ENCODE measurements at places on chromosomes 6 and 20.
A peak's percentile ranks its signal among the peaks of the same experiment; 100 is the strongest.

DNA sequence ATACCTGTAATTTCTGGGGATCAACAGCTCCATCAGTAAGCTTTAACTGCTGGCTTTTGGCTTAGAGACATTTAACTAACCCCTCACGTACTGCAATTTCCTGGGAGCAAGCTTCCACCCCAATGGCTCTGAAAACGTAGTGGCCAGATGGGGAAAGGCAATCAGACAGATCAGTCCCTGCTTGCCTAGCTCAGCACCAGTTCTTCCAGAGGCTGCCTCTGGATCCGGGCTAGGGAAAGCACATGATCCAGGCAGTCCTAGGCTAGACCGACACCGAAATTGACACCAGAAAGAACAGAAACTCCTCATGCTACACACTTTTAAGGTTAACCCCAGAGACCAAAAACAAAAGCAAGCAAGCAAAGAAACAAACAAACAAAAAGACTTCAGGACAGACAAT, 13.3 kb downstream of the PREP start:
- no peaks in the 10 kb centered on the region for H3K36me3 ChIP-seq
- DNase-seq: no peak
- H3K4me3 ChIP-seq: no peak overlapping the region
- H3K27ac ChIP-seq: no peak overlapping the region
- H3K4me1 ChIP-seq: no peaks in the 10 kb centered on the region

GRCh38 chr6:160428818-160429619, 80.8 kb downstream of the SLC22A3 start:
- H3K4me1 ChIP-seq: peaks cover 8% of the 10 kb centered on the region
- H3K4me3 ChIP-seq: no peak overlapping the region
- no peaks in the 10 kb centered on the region for H3K36me3 ChIP-seq
- DNase-seq: no peak
- no peak overlapping the region for H3K27ac ChIP-seq

GRCh38 chr6:156250593-156250992, 526.6 kb upstream of the ARID1B start:
- DNase-seq: no peak
- H3K4me1 ChIP-seq: no peaks in the 10 kb centered on the region
- H3K27me3 ChIP-seq: no peaks in the 10 kb centered on the region
- no peaks in the 10 kb centered on the region for H3K36me3 ChIP-seq
- H3K27ac ChIP-seq: no peak overlapping the region

GRCh38 chr20:61661025-61661424, 404.7 kb downstream of the TAF4 start:
- no peaks in the 10 kb centered on the region for H3K27me3 ChIP-seq
- H3K36me3 ChIP-seq: no peaks in the 10 kb centered on the region
- no peaks in the 10 kb centered on the region for H3K4me1 ChIP-seq

DNA sequence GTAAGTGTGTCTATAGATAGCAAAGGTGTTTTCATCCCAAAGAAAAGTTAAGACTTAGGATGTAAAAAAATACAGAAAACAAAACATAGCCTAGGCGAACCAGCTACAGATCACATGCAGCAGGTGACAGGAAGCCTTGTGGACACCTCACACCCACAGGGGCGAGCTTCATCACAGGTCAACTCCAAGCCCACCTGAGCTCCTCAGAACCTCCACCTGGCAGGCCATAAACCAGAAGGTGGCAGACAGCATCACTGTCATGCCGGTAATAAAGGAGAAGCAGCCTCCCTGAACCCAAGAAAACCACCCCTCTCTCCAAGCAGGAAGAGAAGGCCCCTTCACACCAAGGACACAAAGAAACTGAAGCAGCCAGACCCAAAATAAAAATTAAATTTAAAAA, 1.0 kb downstream of the RALGAPA2 start:
- peak overlapping the region; percentile 74 for H3K27ac ChIP-seq
- H3K4me1 ChIP-seq: peaks cover 10% of the 10 kb centered on the region
- H3K27me3 ChIP-seq: no peaks in the 10 kb centered on the region
- DNase-seq: no peak

GRCh38 chr6:20135677-20136268, 76.5 kb downstream of the MBOAT1 start:
- H3K36me3 ChIP-seq: no peaks in the 10 kb centered on the region
- no peak overlapping the region for H3K27ac ChIP-seq
- H3K4me3 ChIP-seq: no peak overlapping the region
- H3K27me3 ChIP-seq: no peaks in the 10 kb centered on the region
- no peaks in the 10 kb centered on the region for H3K4me1 ChIP-seq

All from kidney (tissue), 22 donors.